ENCODE measurements at places on chromosomes 2 and 18. TPM values are rescaled to one million over a fixed set of nuclear protein-coding genes. Genes with fewer than 3 reads are reported as not detected.

Gene COL5A2
- 0.63 TPM for total RNA-seq

Gene SLC30A3
- not detected for total RNA-seq

Gene NMUR1
- total RNA-seq: 103 TPM

Gene CDKL4
- total RNA-seq: not detected

DNA sequence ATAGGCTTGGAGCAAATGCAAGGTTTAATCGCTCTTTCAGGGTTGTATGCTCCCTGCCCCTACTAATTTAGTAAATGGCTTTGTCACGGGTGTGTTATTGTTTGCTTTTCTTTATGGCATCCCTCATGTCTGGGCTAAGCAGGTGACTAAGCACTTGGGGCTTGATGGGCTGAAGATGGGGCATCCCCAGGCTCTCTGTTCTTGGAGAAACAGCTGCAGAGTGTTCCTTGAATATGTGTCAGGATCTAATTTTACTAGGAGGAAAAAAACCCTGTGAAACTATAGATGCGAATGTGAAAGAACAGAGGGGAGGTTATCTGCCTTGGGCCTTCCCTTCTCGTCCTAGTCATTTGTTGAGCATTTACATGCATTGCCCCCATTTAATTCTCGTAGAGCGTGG lies 94.7 kb upstream of the TAF1B start:
- peaks cover 28% of the 10 kb centered on the region for H3K4me1 ChIP-seq
- no peaks in the 10 kb centered on the region for H3K27me3 ChIP-seq

DNA sequence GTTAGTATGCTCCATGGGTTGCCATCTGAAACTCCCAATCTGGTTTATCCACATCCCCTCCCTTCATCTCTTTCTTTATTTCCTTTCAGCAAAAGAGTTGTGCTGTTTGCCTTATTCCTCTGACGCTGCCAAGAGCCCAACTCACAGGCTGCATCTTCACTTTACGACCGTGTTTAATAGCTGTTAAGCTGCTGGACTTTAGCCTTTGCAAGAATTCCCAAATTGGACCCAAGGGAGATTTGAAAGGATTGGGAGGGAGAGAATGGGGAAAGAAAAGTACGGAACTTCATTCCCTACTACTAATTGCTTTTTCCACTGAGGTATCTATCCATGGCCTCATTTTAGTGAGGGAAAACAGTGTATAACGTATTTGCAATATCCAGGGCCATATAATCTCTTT lies 263.4 kb upstream of the MEIS1 start:
- no peak overlapping the region for H3K27ac ChIP-seq
- no peaks in the 10 kb centered on the region for H3K36me3 ChIP-seq
- DNase-seq: no peak
- no peaks in the 10 kb centered on the region for H3K4me1 ChIP-seq
- no peak overlapping the region for H3K4me3 ChIP-seq

DNA sequence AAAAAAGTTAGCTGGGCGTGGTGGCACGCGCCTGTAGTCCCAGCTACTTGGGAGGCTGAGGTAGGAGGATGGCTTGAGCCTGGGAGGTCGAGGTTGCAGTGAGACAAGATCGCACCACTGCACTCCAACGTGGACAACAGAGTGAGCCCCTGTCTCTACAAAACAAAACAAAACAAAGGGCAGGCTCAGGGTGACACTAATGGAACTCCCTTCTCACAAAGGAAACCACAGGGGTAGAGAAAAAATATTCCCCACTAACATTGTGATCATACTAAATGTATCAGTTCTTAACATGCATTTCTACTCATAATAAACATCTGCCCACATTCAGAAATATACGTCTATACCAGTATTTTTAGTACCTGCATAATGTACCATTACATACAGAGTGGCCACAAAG lies 21.1 kb downstream of the STAM2 start:
- no peaks in the 10 kb centered on the region for H3K27me3 ChIP-seq
- DNase-seq: no peak
- H3K4me1 ChIP-seq: peaks cover 6% of the 10 kb centered on the region

DNA sequence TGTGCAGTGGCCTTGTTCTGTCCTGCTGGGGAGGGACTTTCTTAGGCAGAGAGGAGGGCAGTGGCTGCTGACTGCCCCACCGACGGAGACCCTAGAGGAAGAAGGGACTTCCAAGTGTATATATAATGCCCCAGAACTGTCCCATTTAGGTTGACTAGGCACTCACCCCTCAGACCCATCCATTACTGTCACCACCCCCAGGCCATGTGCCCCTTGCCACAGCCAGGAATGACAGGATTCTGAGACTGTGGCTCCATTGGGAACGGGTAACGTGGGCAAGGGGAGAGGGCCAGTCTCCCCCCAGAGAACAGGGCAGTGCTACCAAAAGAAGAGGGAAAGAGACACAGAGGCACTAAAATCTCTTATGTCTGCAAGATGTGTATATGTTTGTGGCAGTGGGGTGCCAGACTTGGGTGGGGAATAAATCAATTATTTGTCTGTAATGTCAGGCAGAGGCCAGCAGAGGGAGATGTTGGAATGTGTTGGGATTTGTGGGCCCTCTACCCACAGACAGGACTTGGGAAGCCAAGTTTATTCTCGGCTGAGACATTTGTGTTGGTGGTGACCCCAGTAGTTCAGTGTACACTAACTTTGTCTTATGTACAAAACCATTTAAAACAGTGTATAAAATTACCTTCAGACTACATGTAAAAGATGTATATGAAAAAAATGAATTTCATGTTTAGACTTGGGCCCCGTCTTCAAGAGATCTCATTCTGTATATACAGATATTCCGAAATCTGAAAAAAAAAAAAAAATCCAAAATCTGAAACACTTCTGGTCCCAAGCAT lies 24.0 kb upstream of the TMEM37 start:
- H3K4me1 ChIP-seq: no peaks in the 10 kb centered on the region
- H3K36me3 ChIP-seq: no peaks in the 10 kb centered on the region
- no peaks in the 10 kb centered on the region for H3K27me3 ChIP-seq
- H3K4me3 ChIP-seq: no peak overlapping the region
- DNase-seq: no peak

DNA sequence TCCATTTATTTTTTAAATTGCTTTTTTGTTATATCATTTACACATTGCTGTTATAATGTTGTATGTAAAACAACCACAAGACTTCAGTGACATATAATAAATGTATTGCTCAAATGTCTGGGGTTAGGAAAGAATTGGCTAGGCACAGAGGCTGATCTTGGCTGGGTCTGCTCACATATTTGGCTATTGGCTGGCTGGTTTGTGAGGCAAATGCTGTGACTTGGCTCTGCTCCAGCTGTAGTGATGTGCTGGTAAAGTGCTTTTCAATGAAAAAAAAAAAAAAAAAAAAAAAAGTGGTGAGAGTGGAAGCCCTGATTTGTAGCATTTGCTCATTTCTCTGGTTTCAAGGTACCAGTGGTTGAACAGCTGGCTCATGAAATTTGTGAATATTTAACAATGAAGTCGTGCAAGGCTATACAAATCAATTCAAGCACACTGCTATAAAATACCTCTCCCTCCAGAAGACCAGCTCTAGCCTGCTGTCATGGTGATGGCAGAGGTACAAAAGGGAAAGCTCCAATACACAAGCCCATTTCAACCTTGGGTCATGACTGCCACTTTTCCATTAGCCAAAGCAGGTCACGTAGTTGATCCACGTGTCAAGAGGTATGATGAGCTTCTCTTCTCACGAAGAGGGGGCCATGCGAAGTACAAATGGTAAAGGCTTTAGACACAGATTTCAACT lies 43.7 kb upstream of the RIT2 start:
- no peaks in the 10 kb centered on the region for H3K36me3 ChIP-seq
- H3K27me3 ChIP-seq: no peaks in the 10 kb centered on the region
- H3K27ac ChIP-seq: no peak overlapping the region
- no peak for DNase-seq
- H3K4me1 ChIP-seq: no peaks in the 10 kb centered on the region

DNA sequence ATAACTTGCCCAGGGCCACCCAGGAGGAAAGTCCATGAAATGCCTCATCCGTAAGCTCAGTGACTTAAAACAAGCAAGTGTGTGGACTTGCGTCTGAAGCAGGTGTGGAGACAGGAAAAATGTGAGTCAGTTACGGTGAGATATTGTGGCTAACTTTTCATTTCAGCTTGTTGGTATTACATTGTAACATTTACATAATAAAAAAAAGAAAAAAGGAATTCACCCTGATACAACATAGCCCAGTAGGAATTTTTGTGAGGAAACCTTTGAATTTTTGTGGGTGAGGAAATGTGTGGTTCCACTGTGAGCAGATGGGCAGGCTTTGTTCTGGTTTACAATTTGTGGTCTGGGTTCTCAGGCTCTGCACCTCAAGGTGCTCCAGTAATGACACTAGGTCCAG lies 33.7 kb upstream of the LYPD6B start:
- no peak for DNase-seq
- no peaks in the 10 kb centered on the region for H3K36me3 ChIP-seq
- H3K4me1 ChIP-seq: no peaks in the 10 kb centered on the region
- H3K4me3 ChIP-seq: no peak overlapping the region
- H3K27ac ChIP-seq: no peak overlapping the region

GRCh38 chr2:207131594-207131993 lies 34.2 kb downstream of the KLF7 start:
- peaks cover 7% of the 10 kb centered on the region for H3K4me1 ChIP-seq
- no peak for DNase-seq
- no peaks in the 10 kb centered on the region for H3K36me3 ChIP-seq
- H3K4me3 ChIP-seq: no peak overlapping the region
- H3K27ac ChIP-seq: no peak overlapping the region

- no peaks in the 10 kb centered on the region for H3K27me3 ChIP-seq
- no peak overlapping the region for H3K27ac ChIP-seq
- no peaks in the 10 kb centered on the region for H3K4me1 ChIP-seq
- DNase-seq: no peak
These were observed 347.8 kb upstream of the GULP1 start for GRCh38 chr2:187943772-187944369.

DNA sequence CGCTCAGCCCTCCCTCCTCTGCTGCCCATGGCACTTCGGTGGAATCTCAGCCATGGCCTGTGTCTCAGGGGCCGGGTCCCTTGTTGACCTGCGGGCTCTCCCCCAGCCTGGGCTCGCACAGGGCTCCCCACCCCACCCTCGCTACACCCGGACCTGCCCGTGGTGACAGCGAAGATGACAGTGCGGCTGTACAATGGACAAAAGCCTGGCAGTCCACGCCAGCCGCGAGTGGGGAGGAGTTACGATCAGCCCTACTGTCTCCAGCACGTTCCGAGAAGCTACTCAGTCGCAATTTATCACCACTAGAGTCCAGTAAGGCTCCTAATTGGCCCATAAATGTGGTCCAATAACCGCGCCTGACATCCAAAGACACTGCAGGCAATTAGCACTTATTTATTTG lies 31.6 kb downstream of the GBX2 start:
- no peaks in the 10 kb centered on the region for H3K27me3 ChIP-seq
- no peak overlapping the region for H3K4me3 ChIP-seq

GRCh38 chr2:179250848-179251504 lies 13.7 kb downstream of the SESTD1 start:
- no peak overlapping the region for H3K4me3 ChIP-seq
- DNase-seq: no peak
- peaks cover 7% of the 10 kb centered on the region for H3K4me1 ChIP-seq
- peak overlapping the region; percentile 18 for H3K27ac ChIP-seq
- no peaks in the 10 kb centered on the region for H3K36me3 ChIP-seq

GRCh38 chr2:235984552-235984951 lies 183.6 kb downstream of the GBX2 start:
- H3K4me3 ChIP-seq: no peak overlapping the region
- H3K27me3 ChIP-seq: no peaks in the 10 kb centered on the region
- H3K27ac ChIP-seq: no peak overlapping the region
- H3K4me1 ChIP-seq: no peaks in the 10 kb centered on the region
- DNase-seq: no peak

DNA sequence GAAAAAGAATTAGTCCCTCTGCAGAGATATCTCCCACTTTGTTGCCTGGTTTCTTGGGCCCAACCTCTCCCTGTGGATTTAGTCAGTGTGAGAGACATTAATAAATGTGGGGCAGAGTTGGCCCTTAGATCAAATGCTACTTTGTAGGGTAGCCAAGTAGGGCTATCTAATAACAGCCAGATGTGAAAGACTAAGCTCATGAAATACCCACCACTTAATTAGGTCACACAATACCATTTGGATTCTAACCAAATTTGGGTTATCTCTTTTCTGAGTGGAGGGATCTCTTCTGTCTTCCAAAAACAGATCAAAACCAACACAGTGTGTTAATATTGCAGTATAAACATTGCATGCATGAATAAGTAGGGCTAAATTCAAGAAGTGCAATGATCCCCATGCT lies 626.8 kb upstream of the ZEB2 start:
- no peak for DNase-seq
- no peak overlapping the region for H3K4me3 ChIP-seq
- no peak overlapping the region for H3K27ac ChIP-seq
- H3K36me3 ChIP-seq: no peaks in the 10 kb centered on the region
- H3K4me1 ChIP-seq: no peaks in the 10 kb centered on the region
- no peaks in the 10 kb centered on the region for H3K27me3 ChIP-seq

DNA sequence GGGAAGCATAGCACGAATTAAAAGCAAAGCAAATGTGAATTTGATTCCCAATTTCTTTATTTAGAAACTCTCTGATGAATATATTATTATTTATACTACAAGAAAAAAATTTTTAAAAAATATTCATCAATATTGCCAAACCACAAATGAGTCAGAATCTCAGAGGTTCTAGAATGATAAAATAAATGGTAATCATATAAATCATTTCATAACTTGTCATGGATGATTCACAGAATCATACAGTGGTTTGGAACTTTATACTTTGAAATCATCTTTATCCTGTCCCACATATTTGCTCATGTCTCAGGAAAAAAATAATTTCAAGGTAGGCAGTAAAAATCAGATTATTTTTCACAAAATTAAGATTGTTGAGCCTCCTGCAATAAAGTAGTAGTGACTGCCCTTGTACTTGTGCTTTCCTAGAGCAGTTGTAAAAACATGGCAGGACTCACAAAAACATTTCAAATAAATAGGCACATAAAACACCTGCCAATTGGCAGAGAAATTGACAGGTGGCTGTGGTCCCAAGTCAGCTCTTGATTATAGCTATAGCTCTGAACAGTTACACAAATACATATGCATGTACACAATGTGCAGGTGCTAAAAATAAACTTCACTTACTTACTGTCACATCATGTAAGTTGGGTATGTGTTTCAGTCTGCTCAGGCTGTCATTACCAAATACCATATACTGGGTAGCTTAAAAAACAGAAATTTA lies 273.9 kb upstream of the SESTD1 start:
- no peaks in the 10 kb centered on the region for H3K4me1 ChIP-seq
- H3K27ac ChIP-seq: no peak overlapping the region
- DNase-seq: no peak
- H3K27me3 ChIP-seq: no peaks in the 10 kb centered on the region
- no peak overlapping the region for H3K4me3 ChIP-seq

- DNase-seq: peak; percentile 33
- H3K4me1 ChIP-seq: peaks cover 40% of the 10 kb centered on the region
- H3K4me3 ChIP-seq: no peak overlapping the region
- no peaks in the 10 kb centered on the region for H3K27me3 ChIP-seq
These were observed 82.3 kb downstream of the INPP5D start for GRCh38 chr2:233142355-233142897.

- H3K4me3 ChIP-seq: no peak overlapping the region
- H3K36me3 ChIP-seq: no peaks in the 10 kb centered on the region
- H3K4me1 ChIP-seq: no peaks in the 10 kb centered on the region
- peaks cover 4% of the 10 kb centered on the region for H3K27me3 ChIP-seq
- no peak overlapping the region for H3K27ac ChIP-seq
- no peak for DNase-seq
These were observed 13.4 kb upstream of the ACOXL start for GRCh38 chr2:110718990-110719389.

GRCh38 chr2:136131484-136131960 lies 13.6 kb upstream of the CXCR4 start:
- no peaks in the 10 kb centered on the region for H3K27me3 ChIP-seq
- no peaks in the 10 kb centered on the region for H3K36me3 ChIP-seq
- DNase-seq: peak; percentile 38
- H3K27ac ChIP-seq: peak overlapping the region; percentile 90
- no peak overlapping the region for H3K4me3 ChIP-seq

- DNase-seq: no peak
- H3K4me3 ChIP-seq: no peak overlapping the region
- H3K36me3 ChIP-seq: no peaks in the 10 kb centered on the region
- no peaks in the 10 kb centered on the region for H3K4me1 ChIP-seq
These were observed 76.6 kb downstream of the NEB start for GRCh38 chr2:151657667-151658076.
